ENCODE measurements at places on chromosomes 7 and 10.

GRCh38 chr7:111787741-111788140 lies 225.4 kb upstream of the IMMP2L start:
- no peak for DNase-seq

- no peak for DNase-seq
Measured at GRCh38 chr10:67665491-67665890, 30.5 kb downstream of the CTNNA3 start.

DNA sequence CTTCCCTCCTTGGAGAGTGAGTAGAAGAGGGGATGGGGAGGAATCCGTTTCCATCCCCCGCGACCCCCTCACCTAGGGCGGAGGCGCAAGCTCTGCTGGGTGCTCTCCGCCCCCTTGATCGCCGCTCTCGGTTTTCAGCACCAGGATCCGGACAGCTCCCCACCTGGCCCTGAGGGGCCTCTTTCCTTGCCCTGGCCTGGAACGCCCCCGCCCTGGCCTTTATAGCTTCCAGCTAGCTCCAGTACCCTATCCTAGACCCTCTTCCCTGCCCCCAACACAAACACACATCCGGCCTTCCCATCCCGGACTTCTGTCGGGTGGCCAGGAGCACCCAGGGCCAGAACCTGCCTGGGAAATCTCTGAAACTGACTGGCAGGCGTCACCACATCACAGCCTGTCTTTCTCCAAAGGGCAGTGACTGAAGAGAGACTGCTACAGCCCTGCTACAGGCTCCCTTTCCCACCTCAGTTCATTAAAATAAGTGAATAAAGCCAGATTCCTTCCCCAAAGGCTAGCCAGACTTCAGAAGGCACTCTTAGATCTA lies 72.3 kb upstream of the LEP start:
- no peak for DNase-seq

GRCh38 chr7:106139265-106140251 lies 27.4 kb upstream of the SYPL1 start:
- no peak for DNase-seq

- no peak for DNase-seq
Measured at GRCh38 chr7:1668396-1669063, 1.5 kb upstream of the ELFN1 start.

DNA sequence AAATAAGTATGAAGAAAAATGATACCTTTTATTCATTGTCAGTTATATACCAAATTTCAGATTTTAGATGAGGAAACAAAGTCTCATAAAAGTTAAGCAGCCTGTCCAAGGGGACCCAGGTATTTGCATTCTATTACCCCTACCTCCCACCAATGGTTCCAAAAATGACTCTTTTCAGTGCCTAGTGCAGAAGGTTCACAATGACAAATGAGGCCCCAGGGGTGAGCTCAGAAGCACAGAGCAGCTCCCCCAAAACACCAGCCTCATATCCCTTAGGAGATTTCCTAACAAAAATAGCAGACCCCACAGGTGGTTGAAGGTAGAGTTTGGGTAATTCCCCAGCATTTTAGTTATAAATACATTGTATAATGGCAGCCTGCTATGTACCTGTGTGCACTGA lies 168.6 kb downstream of the REEP3 start:
- DNase-seq = no peak

DNA sequence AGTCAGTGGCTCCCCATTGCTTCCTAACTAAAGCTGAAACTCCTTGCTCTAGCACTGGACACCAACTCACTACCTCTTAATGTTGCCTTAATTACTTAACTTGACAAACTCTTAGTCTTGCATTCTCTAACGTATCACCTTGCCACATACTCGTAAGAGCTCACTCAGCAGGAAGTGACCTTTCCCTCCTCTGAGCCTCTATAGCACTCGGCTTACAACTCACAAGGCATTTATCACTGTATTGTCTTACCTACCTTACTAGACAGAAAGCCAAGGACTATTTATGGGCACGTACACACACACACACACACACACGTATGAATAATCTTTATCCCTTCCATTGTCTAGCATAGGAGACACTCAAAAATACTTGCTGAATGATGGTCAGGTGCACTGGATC lies 21.2 kb downstream of the CEP41 start:
- no peak for DNase-seq

- no peak for DNase-seq
Measured at GRCh38 chr10:71965623-71966022, 1.4 kb downstream of the CHST3 start.

DNA sequence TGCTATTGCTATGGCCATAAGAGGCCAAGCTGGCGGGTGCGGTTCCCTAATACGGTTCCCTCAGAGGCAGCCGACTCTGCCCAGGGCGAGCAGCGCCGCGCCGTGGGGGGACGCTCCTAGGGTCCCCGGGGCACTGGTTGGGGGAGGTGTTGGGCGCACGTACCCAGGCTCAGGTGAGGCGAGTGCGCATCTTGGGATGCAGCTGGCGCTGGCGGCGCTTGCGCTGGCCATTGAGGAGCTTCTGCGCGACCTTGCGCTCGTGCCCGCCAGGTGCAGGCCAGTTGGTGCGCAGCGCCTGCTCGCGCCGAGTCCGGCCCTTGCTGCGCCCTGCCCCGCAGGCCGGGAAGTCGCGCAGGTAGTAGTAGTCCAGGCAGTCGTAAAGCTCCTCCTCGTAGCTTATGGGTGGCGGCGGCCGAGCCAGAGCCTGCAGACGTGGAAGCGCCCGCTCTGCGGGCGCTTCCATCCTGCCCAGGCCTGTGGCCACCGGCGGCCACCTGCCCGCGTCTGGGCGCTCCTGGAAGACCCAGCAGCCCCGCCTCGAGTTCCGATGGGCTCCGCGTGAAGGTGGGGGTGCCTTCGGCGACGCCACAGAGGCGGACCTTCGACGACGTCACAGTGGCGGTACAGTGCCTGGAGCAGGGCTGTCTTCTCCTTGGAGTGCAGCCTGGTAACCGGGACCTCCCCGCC lies at the start of gene NUPR2:
TSS of gene NUPR2 (minus strand) at position 566 of the 687 bp plus-strand sequence. CDS start at position 463, 103 bp downstream.
- no peak for DNase-seq

- DNase-seq = peak; percentile 20
Measured at GRCh38 chr10:68348265-68348741, 15.6 kb upstream of the PBLD start.

DNA sequence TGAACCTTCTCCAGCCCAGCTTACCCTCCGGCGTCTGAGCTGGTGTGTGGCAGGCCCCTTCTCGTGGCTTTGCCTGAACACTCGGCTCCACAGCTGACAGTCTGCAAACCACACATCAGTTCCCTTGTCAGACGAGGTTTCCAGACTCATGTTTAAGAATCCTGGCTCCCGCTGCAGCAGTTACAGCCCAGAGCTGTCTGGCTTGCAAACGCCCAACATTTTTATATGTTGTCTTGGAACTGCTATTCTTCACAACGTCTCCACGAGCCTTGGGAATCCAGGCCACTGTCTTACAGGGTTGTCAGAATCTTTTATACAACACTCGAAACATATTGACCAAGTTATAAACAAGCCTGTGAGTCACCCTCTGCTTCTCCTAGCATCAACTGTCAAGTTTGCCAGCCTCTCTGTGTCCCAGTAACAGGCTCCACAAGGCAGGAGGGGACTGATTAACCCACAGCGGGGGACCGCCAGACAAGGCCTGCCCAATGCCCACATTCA lies 68.1 kb downstream of the TNS3 start:
- DNase-seq = no peak

DNA sequence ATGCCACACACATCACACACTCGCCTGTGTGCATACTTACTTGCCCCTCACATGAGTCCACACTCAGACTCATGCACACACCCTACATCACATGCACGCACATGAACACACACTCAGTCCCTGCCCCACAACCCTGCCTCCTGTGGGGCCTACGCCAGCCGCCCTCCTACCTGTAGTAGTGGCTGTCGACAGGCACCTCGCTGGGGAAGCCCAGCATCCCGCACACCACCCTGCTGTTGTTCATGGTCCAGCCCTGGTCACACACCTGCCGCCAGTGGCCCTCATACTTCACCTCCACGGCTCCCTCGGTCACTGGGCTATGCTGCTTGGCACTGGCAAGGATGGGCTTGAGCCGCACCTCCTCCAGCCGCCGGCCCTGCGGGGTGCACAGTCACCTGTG lies 7.2 kb downstream of the LOXL4 start:
- DNase-seq = no peak

DNA sequence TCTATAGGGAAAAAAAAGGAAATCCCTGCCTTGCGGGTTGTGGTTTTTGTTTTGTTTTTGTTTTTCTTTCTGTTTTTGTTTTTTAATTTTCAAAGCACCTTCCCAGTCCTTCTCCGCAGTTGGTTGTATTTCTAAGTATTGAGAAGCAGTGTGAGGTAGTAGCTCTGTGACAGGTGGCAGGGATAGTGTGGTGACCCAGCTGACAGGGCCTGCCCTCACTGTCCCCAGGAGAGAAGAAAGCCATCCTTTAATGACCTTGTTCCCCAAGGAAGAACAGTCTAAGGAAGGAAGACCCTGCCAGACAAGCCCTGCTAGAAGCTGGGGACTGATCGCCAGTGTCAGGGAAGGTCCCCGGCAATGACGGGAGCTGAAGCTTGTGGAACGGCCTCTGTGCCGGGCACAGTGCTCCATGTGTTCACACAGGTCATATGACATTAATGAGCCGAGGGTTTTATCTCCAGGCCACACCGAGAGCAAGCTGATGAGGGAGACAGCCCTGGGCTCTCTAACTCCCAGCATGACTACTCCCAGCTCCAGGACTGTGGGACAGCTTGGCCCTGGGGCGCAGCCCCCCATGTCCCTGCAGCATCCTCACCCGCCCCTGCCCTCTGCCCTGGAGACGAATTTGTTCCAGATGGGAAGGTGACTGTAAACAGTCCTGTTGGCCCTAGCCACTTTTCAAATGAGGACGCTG lies 69.0 kb upstream of the LRRC18 start:
- no peak for DNase-seq

DNA sequence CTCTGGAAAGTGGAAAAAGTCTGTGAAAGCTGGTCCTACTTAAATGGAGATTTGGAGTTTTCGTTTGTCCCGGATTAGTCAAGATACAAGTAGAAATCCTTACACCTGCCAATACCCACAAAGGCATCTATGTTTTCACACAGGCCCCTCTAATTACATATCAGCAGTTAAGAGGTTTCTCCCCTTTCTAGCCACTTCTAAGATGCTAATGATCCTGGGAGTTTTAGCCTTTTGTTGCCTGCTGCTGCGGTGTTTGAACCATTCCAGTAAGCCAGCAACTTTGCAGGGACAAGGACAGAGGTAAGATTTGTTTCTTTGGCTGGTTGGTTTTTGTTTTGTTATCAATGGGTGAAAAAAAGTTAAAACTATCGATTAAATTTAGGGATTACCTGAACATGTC lies 5.8 kb upstream of the C1QL3 start:
- DNase-seq = no peak

DNA sequence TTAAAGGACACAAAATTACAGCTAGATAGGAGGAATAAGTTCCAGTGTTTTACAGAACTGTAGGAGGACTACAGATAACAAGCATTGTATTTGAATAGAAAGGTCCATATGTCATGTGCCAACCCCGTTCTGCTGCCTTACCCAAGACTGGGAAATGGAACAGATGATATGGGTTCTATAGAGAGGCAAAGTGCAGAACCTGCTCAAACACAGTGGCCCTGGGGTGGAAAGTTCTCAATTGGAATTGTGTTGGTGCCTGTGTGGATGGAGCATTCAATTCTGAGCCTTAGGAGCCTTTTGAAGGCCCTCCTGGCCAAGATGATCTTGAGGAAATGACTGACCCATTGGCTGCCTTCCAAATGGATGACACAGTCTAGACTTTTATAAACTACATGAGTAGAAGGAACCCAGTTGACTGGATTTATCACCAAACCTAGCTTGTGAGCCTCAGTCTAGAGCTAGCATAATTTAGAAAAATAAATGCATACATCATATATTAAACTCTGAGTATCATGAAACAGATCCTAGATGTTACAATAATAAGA lies 4.1 kb upstream of the PRSS1 start:
- no peak for DNase-seq

DNA sequence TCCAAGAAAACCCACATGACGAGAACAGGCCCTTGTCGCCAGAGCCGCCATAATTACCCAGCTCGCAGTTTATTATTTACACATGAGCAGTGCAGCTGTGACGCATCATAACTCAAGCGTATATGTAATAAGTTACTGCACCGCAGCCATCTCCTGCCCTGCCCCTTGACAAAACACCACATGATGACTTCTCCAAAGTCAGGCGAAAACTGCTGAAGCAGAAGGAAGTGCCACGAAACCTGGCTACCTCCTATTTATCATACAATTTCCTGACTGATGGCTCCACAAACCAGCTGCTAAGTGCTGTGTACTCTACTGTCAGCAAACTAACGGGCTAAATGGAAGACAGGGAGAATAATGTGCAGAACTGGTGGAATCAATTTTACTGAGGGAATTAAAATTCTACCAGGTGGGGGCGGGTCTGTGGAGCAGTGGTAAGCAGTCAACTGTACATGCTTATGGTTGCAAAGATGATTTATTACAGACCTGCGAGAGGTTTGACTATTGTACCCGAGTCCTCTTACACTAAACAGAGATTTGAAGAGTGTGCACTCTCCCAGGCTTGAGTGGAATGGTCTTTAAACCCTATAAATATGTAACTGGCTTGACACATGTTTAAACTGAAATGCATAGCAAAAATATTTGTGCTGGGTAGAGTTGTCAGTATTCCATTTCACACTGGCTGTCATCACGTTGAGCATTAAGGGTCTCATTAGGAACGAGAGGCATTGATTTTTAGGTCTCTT lies 156.0 kb downstream of the GLI3 start:
- no peak for DNase-seq

DNA sequence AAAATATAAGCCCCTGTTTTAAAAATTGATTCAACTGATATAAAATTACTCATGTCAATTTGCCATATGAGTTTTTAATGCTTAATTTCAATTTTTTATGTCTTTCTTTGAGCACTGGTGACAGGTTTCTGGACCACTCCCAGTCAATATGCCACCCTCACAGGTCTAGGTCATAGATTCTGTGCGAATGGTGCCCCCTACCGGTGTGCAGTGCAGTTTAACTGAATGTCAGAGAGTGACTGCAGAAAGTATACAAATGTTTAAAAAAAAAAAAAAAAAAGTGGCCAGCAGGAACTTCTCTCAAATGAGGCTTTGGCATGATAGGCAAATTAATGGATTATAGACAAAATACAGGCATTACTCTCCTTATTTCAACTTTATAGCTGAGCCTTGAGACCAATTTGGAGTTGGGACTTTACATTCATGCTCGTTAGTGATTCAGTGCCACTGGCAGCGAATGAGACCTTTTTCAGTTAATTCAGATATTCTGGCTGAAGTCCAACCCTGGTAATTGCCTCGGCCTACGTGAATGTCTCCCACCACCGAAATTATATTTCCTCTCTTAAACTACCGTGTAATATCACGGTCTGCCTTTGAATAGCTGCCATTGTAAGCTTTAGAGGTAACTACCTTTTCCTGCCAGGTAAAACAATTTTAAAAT lies 427.6 kb downstream of the PHTF2 start:
- DNase-seq = no peak

GRCh38 chr7:6026011-6026819 lies 5.0 kb upstream of the ANKRD61 start:
- DNase-seq = peak; percentile 41

GRCh38 chr10:13916384-13916947 lies 329.7 kb downstream of the PRPF18 start:
- no peak for DNase-seq

Measured in activated gamma-delta T cell treated with anti-CD3 and anti-CD28 coated beads, Interleukin-2, amount 50 U/mL, for 16 hours (primary cell).